Amygdala (tissue), 56 donors: ENCODE measurements at places on chromosomes 1 and 21.

- no peak for DNase-seq
Measured at GRCh38 chr1:42272920-42273319, 62.1 kb downstream of the FOXJ3 start.

GRCh38 chr1:192831706-192832355, 23.0 kb downstream of the RGS2 start:
- DNase-seq: no peak

GRCh38 chr21:14519000-14519399, 27.1 kb downstream of the SAMSN1 start:
- DNase-seq: no peak

DNA sequence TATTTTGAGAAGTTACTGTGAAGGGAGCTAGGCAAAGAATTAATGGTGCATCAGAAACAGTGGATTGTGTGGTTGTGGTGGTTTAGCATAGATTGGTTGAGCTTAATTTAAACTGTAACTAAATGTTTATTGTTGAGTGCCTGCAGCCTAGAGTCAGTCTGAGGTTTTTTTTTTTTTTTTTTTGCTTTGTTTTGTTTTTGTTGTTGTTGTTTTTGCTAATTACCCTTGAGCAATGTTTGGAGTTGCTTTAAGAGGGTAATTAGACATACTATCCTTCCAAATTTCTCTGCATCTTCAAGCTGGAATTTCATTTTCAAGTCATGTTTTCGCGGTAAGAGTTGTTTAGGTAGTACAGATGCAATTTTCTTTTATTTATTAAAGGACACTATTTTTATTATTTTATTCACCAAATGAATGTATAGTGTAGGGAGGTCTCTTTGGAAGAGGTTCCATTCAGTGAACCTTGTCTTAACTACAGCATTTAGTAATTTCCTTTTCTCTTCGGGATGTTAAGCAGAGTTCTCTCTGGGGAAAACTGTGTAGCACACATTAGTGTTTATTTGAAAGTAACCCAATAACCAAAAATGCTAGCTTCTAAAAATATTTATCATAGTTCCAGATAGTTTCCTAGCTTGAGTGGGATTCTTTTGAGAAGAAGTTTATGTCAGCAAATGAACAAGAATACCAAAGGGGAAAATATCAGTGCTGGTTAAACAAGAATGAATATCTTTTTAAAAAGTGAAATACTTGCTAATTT, 82.3 kb downstream of the CLIC4 start:
- DNase-seq: no peak

GRCh38 chr21:19130379-19131028, 726.9 kb upstream of the TMPRSS15 start:
- DNase-seq: no peak

- no peak for DNase-seq
Measured at GRCh38 chr1:12383001-12383400, 153.2 kb downstream of the VPS13D start.

GRCh38 chr1:192571668-192572067, 3.9 kb upstream of the RGS1 start:
- no peak for DNase-seq

DNA sequence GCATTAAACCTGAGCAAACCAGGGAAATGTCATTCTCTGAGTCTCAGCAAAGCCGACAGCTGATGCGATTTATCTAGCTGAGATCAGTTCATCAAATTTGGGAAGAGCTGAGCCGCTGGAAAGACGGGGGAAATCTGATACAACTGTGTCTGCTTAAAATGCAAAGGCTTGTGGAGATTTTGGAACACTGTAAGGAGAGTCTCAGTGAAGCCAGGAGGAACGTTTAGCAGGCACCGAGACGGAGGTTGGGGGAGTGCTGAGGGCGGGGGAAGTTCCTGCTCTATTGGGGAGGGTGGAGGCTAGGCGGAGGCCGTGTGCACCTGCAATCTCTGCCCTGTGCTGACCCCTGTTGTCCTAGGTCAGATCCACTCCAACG, 143.2 kb upstream of the CSF3R start:
- DNase-seq: no peak

GRCh38 chr1:65055747-65056146, 89.4 kb upstream of the JAK1 start:
- DNase-seq: no peak

DNA sequence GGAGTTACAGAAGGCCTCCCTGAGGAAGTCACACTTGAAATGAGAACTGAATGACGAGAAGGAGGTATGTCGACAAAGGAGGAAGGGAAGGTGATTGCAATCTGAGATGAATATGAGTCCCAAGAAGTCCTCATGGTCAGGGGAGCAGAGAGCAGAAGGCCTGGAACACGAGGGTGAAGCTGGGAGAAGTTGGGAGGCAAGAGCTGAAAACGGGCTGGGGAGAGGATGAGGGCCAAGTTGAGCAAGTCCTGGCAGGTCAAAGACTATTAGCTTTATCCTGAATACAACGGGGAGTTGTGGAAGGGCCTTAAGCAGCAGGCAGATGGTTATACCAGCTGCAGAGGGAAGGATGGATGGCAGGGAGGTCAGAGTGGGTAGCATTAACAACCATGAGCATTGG, 89.5 kb downstream of the KCNJ15 start:
- DNase-seq: no peak

GRCh38 chr1:12478612-12478985, 139.4 kb downstream of the DHRS3 start:
- DNase-seq: no peak

- DNase-seq: no peak
Measured at GRCh38 chr1:150609732-150610131, 19.7 kb downstream of the ENSA start.

DNA sequence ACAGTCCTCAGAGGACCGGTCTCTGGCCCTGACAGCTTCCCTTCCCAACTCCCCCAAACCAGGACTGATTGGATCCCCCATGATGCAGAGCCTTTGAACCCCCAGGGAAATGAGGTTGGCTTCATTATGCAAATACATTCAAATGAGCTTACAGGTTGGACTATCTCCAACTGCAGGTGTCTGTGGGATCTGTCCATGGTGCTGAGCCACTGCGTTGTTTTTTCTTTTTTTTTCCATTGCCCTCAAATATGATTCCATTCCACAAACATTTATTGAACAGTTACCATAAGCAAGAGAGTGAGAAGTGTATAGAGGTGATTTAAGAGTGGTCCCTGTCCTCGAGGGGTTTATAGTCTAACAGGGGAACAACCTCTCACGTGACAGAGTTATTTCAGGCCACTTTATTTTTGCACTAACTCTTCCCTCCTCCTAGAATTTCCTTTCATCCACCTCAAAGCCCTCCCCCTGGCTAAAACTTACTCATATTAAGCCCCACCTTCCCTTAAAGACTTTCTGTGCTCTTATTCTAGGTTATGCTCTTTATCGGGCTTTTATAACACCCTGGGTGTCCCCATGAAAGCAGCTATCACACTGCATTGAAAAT, 21.9 kb downstream of the DLGAP3 start:
- no peak for DNase-seq

- no peak for DNase-seq
Measured at GRCh38 chr1:1567891-1568291, 6.8 kb downstream of the SSU72 start.

- DNase-seq: no peak
Measured at GRCh38 chr1:156295391-156295947, at the start of gene GLMP. GLMP (minus strand) TSS chr1:156295679; CDS start chr1:156295645, 34 bp downstream.

DNA sequence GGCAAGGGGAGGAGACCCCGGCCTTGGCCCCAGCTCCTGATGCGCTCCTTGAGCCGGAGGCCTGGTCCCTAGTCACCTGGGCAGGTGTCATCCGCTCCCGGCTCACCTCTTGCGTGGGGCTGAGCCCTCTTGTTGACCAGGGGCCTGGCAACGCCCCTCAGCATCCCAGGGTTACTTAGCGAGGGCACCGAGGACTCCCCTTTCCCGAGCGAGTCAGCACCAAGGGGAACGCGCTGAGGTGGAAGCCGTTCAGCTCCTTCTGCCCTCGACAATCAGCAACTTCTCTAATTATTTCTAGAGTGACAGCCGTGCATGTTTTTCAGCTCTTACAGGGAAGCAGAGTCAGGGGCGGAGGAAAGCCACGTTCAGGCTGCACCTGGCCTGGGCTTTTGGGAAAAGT, 522 bp downstream of the SLC45A1 start:
- DNase-seq: no peak

- DNase-seq: no peak
Measured at GRCh38 chr1:212062832-212063438, 27.4 kb downstream of the DTL start.

DNA sequence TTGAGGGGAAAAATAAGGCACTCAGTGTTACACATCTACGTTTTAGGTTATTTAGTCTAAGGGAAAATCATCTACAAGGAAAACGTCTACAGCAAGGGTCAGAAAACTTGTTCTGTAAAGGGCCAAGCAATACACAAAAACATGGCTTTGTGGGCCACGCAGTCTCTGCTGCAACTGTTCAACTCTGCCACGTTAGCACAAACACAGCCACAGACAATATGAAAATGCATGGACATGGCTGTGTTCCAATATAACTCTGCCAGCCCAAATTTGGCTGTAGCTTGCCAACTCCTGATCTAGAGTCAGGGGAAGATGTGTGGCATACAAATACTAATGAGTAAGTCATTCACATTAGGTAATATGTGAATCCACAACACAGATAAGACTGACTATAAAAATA, 40.7 kb downstream of the COA6 start:
- no peak for DNase-seq

DNA sequence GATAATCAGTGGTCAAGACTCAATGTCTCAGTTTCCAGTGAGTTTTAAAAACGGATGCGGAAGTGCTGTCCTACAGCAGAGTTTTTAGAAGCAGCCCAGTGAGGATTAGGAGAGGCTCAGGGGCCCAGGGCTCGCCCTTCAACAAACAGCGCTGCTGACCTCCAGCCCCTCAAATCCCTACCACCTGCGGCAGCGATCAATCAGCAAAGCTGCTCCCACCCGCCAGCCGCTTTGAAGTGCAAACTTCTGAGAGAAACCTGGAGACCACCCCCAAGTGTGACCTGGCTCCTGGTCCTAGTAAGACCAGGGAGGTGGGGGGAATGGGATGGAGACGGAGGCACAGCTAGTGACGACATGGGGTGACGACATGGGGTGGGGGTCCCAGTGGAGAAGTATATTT, 14.4 kb downstream of the ZBTB17 start:
- DNase-seq: no peak

- no peak for DNase-seq
Measured at GRCh38 chr1:153631047-153632022, 2.5 kb upstream of the CHTOP start.

DNA sequence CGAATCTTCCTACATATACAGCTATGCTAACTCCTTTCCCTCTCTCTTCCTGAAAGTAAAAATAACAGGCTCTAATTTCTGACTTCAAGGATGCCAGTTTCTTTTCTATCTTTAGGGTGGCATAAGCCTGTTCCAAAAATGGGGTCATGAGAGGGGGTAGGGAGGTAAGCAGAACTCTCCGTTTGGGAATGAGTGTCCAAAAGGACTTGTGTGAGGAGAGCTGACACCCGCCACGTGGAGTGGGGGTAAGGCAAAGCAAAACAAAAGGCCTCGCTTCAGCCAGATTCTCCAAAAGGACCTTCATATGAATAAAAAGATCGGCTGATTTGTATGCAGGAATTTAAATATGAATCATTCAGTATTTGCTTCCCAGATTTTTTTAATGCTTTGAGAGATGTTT, 28.6 kb downstream of the PLPPR4 start:
- no peak for DNase-seq

DNA sequence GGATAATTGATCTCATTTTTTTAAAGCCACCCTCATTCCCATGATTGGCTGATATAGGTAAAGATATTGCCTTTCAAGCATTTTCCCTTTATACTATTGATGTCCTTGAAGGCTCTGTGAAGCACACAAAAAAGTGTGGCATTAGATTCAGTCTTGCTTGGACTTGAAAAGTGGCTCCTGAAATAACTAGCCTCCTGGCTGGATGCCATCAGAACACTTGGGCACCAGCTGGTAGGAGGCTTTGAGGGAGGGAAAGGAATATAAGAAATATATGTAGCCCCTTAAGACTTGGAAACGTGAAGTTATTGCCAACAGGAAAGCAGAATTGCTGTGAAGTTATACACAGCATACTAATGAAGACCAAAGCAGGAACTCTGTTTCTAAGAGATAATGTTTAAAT, 14.1 kb downstream of the MTR start:
- no peak for DNase-seq

DNA sequence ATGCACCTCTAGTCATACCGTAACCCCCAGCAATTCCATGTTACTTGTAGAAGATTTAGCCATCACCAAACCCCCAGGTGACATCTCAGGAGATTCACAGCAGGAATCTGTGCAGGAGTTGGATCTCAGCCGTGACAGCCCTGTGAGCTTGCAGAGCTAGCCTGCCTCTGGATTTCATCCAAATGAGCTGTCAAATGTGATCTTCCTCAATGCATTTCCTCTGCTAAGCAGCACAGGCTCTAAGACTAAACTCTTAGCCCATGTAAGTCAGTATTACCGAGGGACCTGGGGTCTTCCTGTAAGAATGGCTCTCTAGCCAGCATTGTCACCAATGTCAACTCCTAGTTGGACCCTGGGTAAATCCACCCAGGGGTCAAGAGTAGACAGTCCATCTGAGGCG, 41.7 kb downstream of the UMODL1 start:
- no peak for DNase-seq

DNA sequence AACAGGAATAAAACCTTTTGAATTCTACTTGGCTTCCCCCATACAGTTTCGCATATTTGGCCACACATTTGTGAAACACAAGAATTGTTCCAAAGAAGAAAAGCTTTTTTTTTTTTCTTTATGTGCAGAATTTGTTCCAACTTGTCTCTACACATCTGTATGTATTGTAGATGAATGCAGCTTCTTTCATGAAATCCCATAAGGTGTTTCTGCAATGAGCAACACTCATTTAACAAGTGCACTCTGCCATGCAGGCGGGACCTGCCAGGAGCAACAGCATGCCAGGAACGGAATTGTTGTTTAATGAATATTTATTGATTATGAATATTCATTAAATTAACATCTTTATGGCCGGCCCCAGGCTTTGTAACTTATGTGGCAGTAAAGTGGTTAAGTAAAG, 1075.0 kb downstream of the TTLL7 start:
- DNase-seq: no peak

DNA sequence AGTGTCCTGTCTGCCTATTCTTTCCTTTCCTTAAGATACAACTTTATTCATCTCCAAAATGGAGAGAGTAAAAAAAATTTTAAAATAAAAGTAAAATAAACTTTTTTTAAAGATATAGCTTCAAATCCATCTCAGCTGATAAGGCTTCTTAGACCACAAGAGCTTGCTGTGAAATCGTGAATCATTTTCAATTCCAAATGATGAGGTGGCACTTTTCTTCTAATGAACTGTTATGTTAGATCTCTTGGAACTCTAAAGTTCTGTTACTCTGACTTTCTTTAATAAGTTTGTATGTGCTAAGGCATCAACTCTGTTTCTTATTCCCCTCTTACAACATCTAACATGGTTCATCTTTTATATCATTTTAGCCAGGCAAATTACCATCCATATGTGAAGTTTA, 4.5 kb downstream of the SH3GLB1 start:
- DNase-seq: no peak
